ENCODE measurements at places on chromosomes 5 and 9.
A peak's percentile ranks its signal among the peaks of the same experiment; 100 is the strongest.

- DNase-seq: no peak
These were observed 18.3 kb upstream of the PHYHD1 start for GRCh38 chr9:128902351-128903078.

DNA sequence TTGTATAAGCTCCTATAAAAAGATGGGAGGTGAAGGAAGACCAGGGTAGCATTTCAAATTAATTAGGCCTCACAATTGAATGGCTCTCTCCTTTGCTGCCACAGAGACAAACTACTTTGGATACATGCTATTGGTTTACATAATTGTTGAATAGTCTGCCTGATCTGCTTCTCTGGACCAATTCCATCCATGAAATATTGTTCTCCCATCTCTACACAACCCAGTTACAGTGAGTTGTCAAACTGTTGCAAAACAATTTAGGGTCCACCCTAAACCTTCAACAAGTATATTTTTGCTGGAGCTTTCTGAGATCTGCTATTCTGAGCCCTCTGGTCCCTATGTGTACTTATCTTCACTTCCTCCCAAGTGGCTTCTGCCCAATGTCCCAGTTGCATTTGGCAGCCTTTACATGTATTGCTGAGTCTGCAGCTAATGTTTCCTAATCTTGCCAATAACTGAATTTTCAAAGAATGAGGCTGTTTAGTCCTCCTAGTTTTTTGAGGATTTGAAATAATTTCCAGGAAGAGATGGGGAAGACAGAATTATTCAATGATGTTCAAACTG, 38.9 kb downstream of the AGTPBP1 start:
- DNase-seq: peak; percentile 21

DNA sequence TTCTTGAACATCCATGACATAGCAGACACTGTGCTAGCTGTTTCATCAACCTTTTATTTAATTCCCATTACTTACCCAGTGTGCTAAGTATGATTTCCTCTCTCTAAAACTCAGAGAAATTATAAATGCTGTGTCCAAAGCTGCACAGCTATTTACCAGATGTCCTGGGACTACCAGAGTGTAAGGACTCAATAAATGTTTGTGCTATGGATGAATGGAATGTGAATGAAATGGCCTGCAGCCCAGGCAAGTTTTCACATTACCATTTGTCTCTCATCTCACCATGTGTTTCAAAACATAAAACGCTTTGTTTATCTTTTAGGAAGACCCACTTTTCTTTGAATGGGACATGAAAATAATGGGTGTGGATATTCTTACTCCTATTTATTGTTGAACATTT, 96.2 kb downstream of the ARHGEF28 start:
- peak; percentile 67 for DNase-seq

DNA sequence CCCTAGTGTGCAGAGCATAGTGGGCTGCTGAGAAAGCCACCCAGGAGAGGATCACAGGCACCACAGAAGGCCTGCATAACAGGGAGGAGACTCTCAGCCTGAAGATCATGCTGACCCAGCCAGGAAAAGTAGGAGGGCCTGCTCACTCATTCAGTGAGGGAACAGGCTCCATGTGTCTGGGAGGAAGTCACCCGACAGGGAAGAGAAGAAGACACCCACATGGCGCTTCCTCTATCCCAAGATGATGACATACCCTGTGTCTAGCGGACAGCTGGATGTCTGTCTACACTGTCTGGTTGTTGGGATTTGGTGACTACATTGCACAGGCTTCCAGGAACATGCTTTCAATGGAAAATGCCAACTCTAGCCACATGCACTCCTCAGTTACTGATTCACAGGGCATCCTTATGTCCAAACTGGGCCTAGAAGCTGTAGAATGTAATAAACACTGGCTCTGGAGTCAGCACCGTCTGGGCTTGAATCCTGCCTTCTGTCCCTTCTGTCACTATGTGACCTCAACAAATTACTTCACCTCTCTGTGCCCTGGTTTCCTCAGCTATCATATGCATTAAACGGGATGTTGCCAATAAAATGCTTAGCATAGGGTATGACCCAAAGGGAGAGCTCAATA, 47.6 kb downstream of the KLHL3 start:
- no peak for DNase-seq

- DNase-seq: no peak
These were observed 43.6 kb upstream of the IPPK start for GRCh38 chr9:92713528-92713927.

Measured in fibroblast of gingiva (primary cell).